ENCODE measurements at places on chromosomes 4 and X.

DNA sequence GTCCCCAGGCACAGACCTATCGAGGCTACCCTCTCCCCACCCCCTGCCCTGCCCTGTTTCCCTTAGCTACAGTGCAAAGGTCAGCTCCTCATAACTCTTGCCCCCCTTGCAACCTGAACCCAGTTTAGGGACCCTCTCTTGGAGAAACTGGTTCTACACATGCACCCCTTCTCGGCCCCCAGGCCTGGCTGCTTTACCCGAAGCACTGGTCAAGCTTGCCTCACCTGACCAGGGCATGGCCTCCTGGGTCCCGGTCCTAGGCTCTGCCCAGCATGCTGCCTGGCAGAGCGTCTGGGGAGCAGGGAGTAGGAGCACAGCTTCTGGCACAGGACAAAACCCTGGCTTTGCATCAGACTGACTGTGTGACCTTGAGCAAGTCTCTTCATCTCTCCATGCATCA, 28.0 kb downstream of the ZNF185 start:
- no peak for DNase-seq

- DNase-seq, result no peak
Measured at GRCh38 chrX:139692908-139693307, 15.1 kb downstream of the MCF2 start.

- DNase-seq, result no peak
Measured at GRCh38 chrX:29587107-29587506, 628.3 kb upstream of the MAGEB2 start.

GRCh38 chr4:168433571-168433970, 46.7 kb downstream of the DDX60L start:
- DNase-seq, result no peak

DNA sequence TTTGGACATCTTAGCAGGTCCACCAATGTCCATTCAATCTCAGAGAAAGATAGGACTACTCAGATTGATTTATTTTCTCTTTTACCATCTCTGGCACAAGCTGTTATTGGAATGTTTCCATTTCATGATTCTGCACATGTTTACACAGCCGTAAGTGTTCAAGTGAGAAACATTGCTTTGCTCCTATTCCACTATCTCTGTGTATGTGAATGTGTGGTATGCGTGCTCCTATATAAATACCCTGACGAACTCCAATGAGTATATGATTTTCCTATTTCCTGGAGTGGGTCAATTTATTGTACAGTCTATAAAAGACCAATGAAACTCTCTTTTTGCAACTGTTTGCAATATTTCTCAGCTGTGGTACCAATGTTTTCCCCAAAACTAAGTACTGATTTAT, 221.0 kb upstream of the GALNT7 start:
- DNase-seq, result no peak

Measured in neural crest cell (in vitro differentiated cells).